NCI-H510A treated with DMSO at 0.1 percent for 48 hours (cell line): ENCODE measurements at places on chromosomes 3 and 15.
A peak's percentile ranks its signal among the peaks of the same experiment; 100 is the strongest.

DNA sequence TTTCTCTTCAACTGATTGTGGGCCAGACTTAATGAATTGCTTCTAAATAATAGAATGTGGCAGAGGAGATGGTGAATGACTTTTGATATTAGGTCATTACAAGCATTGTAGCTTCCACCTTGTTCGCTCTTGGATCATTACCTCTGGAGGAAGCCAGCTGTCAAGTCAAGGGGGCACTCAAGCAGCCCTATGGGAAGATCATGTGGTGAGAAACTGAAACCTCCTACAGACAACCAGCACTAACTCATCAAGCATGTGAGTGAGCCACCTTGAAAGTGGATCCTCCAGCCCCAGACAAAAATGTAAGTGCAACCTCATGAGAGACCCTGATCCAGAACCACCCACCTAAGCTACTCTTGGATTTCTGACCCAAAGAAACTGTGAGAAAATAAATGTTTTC lies 109.8 kb upstream of the TBC1D5 start:
- peak; percentile 33 for DNase-seq

- DNase-seq: no peak
Measured at GRCh38 chr3:16026753-16027152, 147.7 kb upstream of the GALNT15 start.

- no peak for DNase-seq
Measured at GRCh38 chr15:63818191-63818590, 15.6 kb downstream of the HERC1 start.

DNA sequence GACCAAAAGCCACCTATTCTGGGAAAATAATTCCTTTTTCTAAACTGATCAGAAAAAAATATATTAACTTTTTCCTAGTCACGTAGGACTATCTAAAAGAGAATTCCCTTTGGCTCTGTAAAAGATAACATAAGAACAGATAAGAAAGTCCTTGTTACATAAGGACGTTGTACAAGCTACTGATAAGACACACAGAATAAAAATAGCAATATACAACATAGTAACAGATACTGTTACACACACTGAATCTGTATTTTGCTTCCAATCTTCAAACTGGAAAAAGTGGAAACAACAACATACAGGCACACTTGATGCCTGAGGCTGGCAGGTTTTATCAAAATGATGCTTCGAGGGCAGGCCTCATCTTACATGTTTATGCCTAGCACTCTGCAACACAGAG lies 59.8 kb downstream of the SNX4 start:
- no peak for DNase-seq

DNA sequence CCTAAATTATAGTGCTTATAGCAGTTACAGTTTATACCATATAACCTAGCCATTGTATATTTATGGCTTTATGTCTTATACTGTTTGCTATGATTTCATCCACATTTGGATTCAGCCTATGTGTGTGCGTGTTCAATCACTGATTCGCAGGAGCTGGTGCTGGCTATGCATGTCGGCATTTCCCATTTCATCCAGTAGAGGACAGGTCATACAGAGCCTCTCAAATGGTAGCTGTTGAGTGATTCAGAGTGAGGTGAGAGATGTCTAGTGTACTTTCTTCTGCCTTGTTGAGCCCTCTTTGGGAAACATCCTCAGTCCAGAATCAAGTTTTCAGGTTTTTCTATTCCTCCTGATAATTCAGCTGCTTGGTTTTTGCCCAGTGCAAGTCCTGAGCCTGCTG lies 76.1 kb downstream of the FRMD4B start:
- DNase-seq: no peak

DNA sequence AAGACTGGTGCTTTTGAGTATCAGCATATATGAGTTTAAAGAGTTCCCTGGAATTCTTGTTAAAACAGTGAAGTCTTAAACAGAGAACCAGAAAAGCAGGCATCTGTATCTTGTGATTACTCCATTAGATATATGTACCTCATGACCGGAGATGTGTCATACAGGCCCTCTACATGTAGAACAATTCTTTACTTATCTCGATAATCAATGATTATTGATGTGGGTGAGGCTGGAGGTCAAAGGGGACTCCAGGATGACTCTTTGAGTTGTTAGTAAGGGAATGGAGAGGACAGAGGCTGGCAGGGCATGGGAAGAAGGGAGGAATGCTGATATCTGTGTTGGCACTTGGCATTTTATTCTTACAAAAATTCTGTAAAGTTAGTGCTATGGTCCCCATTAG lies 155.7 kb downstream of the GAP43 start:
- no peak for DNase-seq

DNA sequence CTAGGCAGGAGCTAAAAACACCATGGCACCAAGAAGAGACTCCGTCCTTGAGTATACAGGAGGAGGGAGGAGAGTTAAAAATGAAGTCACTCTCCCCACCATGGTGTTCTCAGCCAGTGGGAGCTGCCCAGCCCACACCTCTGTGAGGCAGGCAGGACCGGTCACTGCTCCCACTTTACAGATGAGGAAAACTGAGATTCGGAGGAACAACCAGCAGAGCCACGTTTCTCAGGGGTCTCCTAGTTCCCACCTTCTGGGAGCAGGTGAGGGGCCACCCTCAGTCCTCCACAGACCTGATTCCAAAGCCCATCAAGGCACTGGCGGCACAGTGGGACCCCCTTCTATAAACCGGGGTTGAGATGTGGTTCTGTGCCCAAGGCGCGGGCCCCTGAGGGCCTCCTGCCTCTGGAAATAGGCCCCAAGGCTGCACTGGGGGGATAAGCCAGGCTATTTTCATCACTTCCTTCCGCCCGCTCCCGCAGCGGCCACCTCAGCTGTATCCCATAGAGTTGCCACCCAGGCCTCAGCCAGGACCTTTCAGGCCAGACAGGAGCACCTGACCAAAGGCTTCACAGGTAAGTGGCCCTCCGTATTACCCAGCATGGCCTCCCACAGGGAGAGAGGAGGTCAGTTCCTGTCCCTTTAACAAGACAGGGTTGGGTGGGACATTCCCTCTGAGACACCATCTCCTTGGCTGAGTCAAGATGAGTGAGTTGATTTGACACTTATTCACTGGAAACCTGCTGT lies at the start of gene GP9:
TSS of gene GP9 (plus strand) at position 504 of the 747 bp plus-strand sequence. CDS start 961 bp downstream, outside the sequence.
- no peak for DNase-seq

GRCh38 chr15:62552444-62552843 lies 387.4 kb upstream of the C2CD4B start:
- no peak for DNase-seq

- DNase-seq: no peak
Measured at GRCh38 chr3:107892955-107893624, 197.7 kb downstream of the CD47 start.
